ENCODE measurements at places on chromosomes 3 and 15.

DNA sequence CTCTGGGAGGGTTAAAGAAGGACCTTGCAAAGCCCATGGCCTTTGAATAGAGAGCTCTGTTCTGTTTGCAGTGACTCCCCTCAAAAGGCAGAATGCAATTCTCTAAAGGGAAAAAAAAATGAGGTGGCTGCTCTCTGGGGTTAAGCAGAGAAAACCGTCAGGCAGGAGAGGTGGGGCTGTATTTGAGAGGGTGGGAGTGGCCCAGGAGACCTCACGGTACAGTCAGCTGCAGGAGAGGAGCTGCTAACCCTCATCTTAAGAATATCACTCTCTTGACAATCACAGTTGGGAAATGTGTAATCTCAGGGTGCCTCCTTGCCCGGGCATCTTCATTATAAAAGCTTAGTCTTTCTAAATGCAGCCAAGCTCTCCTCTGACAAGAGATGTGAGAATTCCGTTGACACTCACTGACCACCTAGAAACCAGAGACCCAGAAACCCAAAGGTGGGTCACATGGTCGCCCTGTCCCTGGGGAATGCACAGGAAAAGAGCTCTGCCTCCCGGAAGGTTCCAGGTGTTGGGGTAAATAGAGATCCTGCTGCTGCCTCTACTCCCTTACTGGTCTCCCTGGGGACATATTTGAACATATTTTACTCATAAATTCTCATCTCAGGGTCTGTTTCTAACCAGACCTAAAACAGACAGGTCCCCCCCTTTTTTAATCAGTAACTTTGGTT lies 159.1 kb upstream of the CTDSPL start:
- DNase-seq: no peak

- no peak for DNase-seq
These were observed 427.1 kb upstream of the C2CD4B start for GRCh38 chr15:62591842-62592838.

GRCh38 chr3:13668136-13668535 lies 119.2 kb downstream of the FBLN2 start:
- DNase-seq: no peak

DNA sequence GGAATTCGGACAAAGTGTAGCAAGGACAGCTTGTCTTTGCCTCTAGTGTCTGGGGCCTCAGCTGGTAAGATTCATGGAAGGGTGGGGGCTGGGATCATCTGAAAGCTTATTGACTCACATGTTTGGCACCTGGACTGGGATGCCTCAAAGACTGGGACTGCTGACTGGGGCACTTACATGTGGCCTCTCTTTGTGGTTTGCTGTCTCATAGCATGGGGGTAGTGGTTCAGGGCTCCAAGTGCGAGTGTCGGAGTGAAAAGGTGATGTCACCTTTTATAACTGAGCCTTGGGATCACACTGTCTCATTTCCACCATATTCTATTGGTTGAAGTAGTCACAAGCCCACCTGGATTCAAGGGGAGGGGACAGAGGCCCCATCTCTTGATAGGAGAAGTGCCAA lies 6.8 kb downstream of the MFSD1 start:
- DNase-seq: no peak

DNA sequence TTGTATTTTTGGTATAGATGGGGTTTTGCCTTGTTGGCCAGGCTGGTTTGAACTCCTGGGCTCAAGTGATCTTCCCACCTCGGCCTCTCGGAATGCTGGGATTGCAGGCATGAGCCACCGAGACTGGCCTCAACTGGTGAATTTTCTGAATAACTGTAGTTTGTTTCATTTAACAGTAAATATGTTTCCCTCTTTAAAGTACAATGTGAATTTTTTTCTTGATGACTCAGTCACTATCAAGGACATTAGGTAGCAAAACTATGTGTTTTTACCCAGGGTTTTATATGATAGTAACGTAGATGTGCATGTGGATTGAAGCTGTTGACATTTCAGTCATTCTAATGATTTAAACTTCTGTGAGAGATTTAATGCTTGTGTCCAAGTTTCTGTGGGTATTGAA lies 40.2 kb upstream of the MAPKBP1 start:
- DNase-seq: no peak

DNA sequence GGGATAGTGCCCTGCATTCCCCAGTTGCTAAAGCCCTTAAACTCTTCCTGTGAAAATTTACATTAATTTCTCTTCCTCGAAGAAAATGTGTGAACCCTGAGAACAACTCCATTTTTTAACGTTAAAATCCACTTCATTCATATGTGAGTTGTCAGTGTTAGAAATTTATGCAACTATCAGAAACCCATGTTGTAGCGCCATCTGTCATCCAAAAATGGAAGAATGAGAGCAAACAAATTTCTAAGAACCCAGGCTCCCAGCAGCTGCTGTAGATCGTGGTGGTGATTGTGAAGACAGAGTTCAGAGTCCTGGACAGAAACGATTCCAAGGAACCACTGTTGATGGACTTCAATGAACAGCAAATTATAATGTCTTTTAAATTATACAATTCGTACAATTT lies 179.7 kb upstream of the NDN start:
- DNase-seq: no peak
